ENCODE measurements at places on chromosomes 11 and 22. TPM values are rescaled to one million over a fixed set of nuclear protein-coding genes. Genes with fewer than 3 reads are reported as not detected.

Gene TPBGL
- not detected for total RNA-seq

DNA sequence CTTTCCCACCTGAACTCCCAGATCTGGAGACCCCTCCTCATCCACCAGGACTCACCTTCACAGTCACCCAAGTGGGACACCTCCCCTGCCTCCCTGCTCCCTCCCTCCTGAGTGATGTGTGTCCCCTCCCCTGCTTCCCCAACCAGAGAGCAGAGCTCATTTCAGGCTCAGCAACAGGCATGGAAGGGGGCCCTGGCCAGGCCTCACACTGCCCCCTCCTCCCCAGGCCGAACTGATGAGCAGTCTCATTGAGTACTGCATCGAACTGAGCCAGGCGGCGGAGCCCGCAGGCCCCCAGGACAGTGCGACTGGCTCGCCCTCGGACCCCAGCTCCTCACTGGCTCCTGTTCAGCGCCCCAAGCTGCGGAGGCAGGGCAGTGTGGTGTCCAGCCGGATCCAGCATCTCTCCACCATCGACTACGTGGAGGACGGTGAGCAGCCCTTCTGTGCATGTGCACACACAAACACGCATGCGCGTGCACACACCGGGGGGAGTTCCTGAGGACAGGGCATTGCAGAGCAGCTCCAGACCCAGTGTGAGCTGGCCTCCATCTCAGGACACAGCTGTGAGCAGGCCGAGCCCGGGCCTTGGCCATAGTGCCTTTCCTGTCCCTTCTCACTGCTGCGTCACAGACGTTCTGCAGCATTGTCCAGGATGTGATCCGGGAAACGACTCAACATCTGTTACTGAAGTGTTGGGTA, 17.8 kb upstream of the NEAT1 start:
- DNase-seq, result no peak

Gene BDNF
- total RNA-seq, result 0.53 TPM

DNA sequence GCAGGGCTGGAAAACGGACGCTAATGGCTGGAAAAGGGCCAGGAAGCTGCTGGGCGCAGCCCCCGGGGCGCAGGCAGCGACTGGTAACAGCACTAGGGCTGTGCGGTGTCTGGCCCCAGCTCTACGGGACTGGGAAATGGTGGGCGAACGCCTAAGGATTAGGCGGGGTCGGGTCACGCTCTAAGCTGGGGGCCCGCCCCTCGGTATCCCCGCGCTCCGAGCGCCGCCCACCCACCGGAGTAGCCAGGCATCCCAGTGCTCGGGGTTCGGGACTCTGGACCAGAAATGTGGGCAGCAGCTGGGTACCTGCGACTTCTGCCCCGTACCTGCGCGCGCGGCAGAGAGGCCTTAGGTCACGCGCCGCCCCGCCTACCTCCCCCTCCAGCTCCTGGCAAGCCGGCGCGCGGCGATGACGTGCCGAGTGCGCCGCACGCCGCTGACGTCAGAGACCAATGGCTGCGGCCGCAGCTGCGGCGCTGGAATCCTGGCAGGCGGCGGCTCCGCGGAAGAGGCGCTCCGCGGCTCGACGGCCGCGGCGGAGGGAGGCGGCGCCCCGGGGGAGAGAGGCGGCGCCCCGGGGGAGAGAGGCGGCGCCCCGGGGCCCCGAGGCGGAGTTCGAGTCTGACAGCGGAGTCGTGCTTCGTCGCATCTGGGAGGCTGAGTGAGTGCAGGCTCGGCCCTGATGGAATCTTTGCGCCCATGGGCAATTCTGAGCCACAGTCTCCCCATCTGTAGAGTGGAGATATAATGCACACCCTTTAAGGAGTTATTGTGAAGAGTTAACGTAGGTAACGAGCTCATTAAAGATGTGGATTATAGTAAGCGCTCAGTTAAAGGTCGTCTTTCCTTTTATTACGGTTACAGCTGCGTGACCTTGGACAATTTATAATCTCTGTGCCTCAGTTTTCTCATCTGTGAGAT, at the start of the genes HPS4 and SRRD:
TSS of gene HPS4 (minus strand) at position 345 of the 921 bp plus-strand sequence. CDS start 2,021 bp downstream, outside the sequence.
TSS of gene SRRD (plus strand) at position 439 of the 921 bp plus-strand sequence. CDS start at position 453, 14 bp downstream.
- DNase-seq, result peak; percentile 89

GRCh38 chr11:1502954-1503707, 16.6 kb upstream of the MOB2 start:
- DNase-seq, result no peak

Gene NEFH
- not detected for total RNA-seq

GRCh38 chr22:43279867-43280522, 63.2 kb downstream of the SCUBE1 start:
- DNase-seq, result no peak

DNA sequence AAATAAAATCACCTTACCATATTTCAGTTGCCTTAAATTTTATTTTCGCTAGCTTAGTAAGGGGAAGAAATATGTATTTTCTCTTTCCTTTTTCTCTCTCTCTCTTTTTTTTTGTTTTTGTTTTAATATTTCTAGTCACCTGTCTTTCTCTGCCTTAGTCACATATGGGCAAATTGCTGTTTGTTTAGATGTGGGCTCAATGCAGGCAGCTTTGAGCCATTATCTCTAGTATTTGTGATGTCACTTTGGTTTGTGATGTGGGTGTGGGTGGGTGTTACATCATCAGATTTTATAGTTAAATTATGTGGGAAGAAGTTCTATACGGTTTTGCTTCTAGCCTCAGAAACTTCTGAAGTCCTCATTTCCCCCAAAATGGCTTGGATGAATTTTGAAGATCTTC, at the start of gene C22orf31:
TSS of gene C22orf31 (minus strand) at position 59 of the 400 bp plus-strand sequence. CDS start at position 20, 39 bp downstream.
- DNase-seq, result no peak

GRCh38 chr11:78181185-78181584, 7.2 kb downstream of the KCTD21 start:
- DNase-seq, result no peak

Gene OR52H1
- total RNA-seq, result not detected

- DNase-seq, result no peak
Observed at GRCh38 chr22:26554956-26555355, 35.0 kb downstream of the TPST2 start.

GRCh38 chr22:21443057-21443734, 24.0 kb upstream of the TMEM191C start:
- no peak for DNase-seq

GRCh38 chr11:119729581-119729927, 554 bp upstream of the NECTIN1 start:
- no peak for DNase-seq

Gene TMEM258
- total RNA-seq, result 113 TPM

- no peak for DNase-seq
Observed at GRCh38 chr11:92410526-92410925, 185.9 kb downstream of the FAT3 start.

Gene CABP4
- 16.2 TPM for total RNA-seq

Gene GGT1
- 27.1 TPM for total RNA-seq

Gene SMTNL1
- not detected for total RNA-seq

DNA sequence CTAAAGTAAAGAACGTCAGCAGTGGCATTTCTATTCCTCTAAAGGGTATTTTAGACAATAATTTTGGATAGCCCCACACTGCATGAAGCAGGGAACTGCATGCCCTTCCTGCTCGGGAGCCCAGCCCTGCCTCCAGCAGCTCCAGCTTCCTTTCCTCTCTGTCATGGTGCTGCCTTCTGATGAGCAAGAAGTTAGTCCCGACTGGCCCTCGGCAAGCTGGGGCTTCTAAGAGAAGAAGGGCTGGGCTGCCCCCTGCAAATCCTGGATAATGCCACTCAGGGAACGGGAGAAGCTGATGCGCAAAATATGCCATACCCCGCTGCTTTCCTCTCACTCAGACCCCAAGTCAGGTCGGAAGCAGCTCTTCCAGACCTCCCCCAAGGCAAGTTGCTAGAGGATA, 296.4 kb downstream of the ETS1 start:
- DNase-seq, result no peak

- DNase-seq, result no peak
Observed at GRCh38 chr11:47514825-47515647, 37.9 kb downstream of the CELF1 start.

GRCh38 chr11:47433157-47433556, 6.9 kb upstream of the PSMC3 start:
- DNase-seq, result peak; percentile 23

Gene RIMBP3C
- not detected for total RNA-seq

- DNase-seq, result no peak
Observed at GRCh38 chr11:69018924-69019323, 5.9 kb upstream of the MRGPRF start.

Gene FHIP1B
- 98.4 TPM for total RNA-seq
